Panc1 (cell line): ENCODE measurements at places on chromosomes 2 and 18. TPM values are rescaled to one million over a fixed set of nuclear protein-coding genes. Genes with fewer than 3 reads are reported as not detected.

- DNase-seq: no peak
Observed at GRCh38 chr18:80166240-80166639, 57.2 kb downstream of the ADNP2 start.

- DNase-seq: no peak
Observed at GRCh38 chr2:230758566-230759480, 46.2 kb downstream of the CAB39 start.

ARHGAP28 gene
- total RNA-seq: 0.41 TPM

CACNB4 gene
- 1.7 TPM for total RNA-seq

KCNG2 gene
- not detected for total RNA-seq

YES1 gene
- total RNA-seq: 91.6 TPM

GALM gene
- total RNA-seq: 20.5 TPM
